Stimulated activated naive B cell treated with anti-CD40 and anti-IgM and Interleukin-4, amounts not matched to agents 10 μg/mL and 1 μg/mL and 100 μg/mL, for 72 hours (primary cell): ENCODE measurements at places on chromosomes 3 and 15.

DNA sequence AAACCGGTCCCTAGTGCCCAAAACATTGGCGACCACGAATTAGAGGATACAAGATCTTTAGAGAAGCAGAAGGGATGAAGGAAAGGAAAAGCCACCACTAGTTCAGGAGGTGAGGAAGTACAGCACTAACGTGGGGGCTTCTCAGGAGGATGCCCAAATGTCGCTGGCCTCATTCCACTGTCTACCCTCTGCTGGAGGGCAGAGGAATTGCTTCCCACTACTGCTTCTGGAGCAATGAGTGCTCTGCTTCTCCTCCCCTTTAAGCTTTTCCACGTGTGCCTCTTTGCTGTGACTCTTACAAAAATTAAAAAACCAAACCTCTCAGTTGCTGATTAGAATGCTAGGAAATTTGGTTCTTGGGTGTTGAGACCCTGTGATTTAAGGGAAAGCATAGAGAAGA, 281.3 kb downstream of the CLSTN2 start:
- DNase-seq, result no peak

DNA sequence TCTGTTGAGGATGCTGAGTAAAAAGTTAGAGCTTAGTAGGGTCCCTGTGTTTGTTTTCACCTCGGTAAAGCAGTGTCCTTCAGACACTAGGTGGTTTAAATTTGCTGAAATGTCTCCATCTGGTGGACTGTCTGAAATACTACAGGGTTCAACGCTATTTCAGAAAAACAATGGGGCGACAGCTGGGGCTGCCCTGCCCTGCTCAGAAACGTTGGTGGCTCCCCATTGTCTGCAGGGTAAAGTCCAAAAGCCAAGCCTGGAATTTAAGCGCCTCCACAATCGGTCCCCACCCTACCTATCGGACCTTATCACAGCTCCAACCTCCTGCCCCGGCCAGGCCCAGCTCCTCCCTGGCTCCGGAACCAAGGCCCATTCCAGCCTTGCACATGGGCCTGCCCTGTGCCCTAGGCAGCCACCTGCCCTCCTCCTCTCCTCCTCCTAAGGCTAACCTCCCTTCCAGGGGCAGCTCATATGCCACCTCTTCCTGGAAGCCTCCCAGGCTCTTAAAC, 4.3 kb upstream of the TSEN2 start:
- DNase-seq, result no peak

DNA sequence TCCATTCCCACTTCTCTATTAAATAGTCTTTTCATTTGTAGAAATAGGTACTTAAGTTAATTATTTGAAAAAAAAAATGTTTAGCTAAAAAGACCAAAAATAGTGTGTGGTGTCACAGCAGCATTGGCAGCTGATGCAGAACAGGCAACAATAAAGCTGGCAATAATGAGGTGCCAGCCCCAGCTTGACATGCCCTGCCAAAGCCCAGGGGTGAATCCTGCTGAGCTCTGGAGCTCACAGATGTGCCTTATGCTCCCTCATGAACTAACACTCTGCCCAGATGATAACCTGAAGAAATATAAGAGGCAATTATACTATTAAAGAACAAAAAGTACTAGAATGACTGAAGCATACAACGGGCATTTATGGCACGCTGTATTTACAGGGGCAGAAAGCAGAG, 63.8 kb downstream of the IGSF11 start:
- no peak for DNase-seq

GRCh38 chr15:95739131-95739530, 591.4 kb upstream of the NR2F2 start:
- DNase-seq, result no peak

- DNase-seq, result no peak
Observed at GRCh38 chr3:121295979-121296378, 249.8 kb downstream of the POLQ start.

- no peak for DNase-seq
Observed at GRCh38 chr15:91223863-91224262, 123.8 kb downstream of the SV2B start.

DNA sequence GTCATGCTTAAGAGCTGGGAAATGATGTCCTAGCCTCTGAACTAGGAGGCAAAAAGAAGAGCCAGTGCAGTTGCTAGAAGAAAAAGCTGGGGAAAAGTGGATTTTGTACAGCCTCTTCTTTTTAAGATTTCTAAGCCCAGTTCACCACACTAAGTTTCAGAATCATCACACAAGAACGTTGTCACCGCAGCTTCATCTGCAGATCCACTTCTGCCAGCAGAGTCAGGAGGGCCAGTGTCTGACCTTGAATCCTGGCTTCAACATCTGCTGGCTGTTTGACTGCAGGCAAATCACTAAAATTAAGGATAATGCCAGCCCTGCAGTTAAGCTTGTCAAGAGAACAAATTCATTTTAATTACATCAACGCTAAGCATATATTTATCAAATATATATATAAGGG, 36.2 kb downstream of the HDC start:
- no peak for DNase-seq

DNA sequence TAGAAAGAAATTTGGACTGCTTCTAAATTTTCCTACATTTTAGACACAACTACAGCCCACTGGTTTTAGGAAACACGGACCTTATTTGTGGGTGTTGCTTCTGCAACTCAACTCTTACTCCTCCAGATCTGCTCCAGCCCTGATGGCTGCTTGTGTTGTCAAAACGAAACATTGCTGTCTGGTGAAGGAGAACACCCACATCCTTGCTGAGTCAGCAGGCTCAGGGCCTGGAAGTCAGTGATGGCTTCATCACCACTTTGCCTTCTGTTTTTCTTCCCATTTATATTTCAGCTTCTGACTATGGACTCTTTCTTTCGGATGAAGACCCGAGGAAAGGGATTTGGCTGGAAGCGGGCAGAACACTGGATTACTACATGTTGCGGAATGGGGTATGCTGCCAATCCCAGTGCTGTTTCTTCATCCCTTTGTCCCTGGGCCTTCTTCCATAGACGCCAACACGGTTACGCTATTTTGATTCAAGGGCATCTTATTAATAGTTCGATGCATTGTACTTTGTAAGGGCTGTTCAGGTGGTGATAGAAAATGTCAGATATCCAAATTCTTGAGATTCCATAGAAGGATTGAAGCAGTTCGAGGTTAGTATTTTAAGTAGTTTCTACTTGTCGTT, 392.6 kb upstream of the TPM1 start:
- DNase-seq, result peak; percentile 27

- DNase-seq, result no peak
Observed at GRCh38 chr3:187518207-187518606, 150.0 kb downstream of the RTP4 start.

DNA sequence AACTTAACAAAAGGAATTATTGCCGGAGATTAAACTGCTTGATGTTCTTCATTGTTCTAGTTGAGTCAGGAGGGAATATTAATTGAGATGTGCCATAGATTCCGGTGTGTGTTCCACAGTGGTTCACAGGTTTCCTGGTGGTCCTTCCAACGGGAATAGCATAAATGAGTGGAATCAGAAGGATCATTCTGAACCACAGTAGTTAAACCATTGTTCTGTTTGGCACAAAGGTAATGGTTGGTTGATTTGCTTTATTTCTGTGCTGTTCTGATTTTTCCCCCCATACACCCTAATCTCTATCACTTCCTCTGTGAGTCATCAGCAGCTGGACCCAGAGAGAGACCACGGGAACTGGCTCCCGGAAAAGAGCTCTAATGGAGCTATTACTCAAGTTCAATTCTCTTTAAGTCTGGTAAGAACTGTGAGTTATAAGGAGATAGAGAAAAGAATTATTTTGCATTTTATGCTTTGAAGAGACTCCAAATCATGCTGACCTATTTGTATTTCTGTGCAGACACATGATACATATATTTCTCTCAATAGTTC, 627.2 kb downstream of the ZIC1 start:
- no peak for DNase-seq

DNA sequence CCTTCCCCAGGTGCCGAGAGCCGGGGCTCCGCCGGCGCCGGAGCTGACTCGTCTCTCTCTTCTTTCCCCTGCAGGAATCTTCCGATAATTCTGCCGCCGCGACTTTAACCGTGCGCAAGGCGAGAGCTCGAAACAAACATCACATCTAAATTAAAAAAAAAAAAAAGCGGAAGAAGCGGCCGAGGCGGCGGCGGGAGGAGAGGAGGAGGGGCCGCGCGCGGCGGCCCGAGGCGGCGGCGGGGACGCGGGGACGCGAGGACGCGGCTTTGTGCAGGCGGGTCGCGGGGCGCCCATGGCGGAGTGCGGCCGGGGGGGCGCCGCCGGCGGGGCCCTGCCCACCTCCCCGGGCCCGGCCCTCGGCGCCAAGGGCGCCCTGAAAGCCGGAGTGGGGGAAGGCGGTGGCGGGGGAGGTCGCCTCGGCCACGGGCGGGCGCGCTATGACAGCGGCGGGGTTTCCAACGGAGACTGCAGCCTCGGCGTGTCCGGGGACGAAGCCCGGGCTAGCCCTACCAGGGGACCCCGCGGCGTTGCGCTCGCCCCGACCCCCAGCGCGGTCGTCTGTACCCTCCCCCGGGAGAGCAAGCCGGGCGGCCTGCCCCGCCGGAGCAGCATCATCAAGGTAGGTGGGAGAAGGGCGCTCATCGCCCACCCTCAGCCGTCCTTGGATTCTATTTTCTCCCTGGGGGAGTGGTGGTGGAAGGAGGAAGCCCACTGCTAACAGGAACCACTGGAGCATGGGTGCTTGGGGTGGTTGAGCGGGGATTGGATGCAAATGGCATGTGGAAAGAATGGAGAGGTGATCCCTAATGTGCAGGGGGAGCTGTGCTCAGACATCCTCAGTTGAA, at the start of gene PLCL2:
PLCL2 (plus strand) TSS at position 208 of the 845 bp plus-strand sequence; CDS start at position 293, 85 bp downstream.
- peak; percentile 63 for DNase-seq

DNA sequence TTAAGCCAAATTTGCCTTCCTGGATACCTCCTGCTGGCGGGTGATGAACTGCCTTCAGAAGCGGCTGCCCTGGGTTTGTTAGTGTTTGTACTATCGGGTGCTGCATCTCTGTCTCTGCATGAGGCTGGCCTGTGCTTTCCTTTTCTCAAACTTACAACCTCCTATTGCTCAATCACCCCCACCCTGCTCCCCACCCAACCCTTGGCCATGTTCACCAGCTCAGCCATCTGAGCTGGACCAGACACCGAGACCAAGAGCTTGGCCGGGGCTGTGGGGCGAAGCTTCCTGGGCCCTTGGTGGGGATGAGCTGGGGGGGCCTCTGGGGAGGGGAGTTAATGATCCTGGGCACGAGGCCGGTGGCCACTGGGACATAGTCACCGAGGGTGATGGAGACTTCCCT, 16.8 kb upstream of the FBLN2 start:
- no peak for DNase-seq

DNA sequence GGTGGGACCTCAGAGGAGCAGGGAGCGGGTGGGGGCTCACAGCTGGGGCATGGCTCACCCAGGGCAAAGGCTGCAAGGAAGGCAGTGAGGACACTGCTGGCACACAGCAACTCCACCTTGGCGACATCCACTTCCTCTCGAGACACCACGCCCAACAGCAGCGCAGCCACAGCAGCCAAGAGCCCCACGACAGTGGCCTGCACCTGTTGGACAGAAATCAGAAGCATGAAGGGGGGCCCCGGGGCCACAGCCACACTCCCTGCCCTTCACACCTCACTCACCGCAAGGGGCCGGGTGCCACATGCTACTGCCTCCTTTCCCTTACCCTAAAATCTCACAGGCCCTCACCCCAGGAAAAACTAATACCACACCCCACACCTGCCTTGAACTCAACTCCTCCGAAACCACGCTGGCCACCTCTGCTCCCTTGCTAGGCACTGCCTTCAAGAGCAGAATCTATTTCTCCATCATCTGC, 57.3 kb downstream of the ROPN1B start:
- no peak for DNase-seq

- peak; percentile 19 for DNase-seq
Observed at GRCh38 chr3:182732232-182733015, 60.9 kb upstream of the ATP11B start.

DNA sequence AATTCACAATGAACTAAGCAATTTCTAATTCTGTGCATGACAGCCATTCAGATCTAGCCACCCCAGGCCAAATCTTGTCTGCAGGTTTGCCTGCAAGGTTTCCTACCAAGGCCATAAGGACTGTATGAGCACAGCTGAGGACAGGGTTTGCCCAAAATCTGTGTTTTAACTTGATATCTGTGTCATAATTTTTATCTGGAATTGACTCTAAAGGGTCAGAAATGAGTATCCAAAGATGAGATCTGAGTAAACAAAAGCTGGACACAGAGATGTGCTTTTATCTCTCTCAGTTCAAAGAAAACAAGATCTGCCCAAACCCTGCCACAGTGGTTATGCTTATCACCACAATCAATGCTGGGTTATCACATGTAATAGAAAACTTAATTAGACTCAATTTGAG, 154.6 kb upstream of the COL8A1 start:
- no peak for DNase-seq

DNA sequence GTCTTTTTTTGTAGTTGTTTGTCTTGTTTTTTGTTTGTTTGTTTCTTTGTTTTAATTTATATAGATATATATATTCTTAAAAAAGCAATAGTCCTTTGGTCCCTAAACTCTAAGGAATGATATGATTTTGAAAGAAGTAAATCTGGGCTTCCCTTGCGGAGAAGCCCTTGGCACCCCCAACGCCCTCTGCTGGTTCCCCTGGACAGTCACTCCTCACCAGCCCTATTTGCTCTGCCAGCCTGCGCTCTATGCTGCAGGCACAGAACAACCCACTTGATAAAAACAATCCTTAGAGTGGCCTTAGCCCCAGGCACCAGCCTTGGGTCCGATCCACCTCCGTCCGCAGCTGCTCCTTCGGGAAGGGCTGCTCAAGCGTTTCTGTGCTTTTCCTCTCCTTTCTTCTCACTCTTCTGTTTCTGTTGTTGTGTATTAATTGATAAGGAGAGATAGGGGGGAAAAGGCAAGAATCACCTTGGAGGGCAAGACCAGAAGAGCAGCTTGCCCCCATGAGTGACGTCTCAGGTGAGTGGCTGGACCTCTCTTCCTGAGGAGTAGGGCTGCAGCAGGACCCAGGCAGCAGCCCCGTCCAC, 13.7 kb upstream of the PARP6 start:
- no peak for DNase-seq

- no peak for DNase-seq
Observed at GRCh38 chr3:41194701-41195100, 4.6 kb upstream of the CTNNB1 start.

DNA sequence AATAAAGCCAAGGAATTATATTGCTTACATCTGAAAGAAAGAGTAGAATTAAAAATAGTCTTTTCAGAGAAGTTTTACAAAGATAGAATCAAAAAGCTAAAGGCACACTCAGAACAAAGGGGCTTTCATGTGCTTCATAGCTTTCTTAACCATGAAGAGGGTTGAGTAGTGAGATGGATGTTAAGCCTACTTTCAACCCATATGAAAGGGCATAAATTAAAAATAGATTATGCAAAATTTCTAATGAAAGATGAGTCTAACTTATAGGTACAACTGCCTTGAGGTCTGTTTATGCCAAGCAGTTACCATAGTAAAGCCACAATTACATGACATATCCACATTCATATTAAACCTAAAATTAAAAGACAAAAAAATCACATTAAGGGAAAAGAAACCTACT, 223.3 kb upstream of the ARHGEF26 start:
- no peak for DNase-seq

GRCh38 chr3:12227833-12228232, 61.0 kb upstream of the PPARG start:
- no peak for DNase-seq

GRCh38 chr3:123834631-123835030, 49.5 kb downstream of the MYLK start:
- DNase-seq, result no peak
